Mesendoderm (in vitro differentiated cells): ENCODE measurements at places on chromosomes 2 and 18.

GRCh38 chr2:17363846-17364245, 154.4 kb downstream of the RAD51AP2 start:
- no peaks in the 10 kb centered on the region for H3K4me1 ChIP-seq
- H3K27ac ChIP-seq, result no peak overlapping the region
- no peaks in the 10 kb centered on the region for H3K36me3 ChIP-seq
- H3K4me3 ChIP-seq, result no peak overlapping the region

DNA sequence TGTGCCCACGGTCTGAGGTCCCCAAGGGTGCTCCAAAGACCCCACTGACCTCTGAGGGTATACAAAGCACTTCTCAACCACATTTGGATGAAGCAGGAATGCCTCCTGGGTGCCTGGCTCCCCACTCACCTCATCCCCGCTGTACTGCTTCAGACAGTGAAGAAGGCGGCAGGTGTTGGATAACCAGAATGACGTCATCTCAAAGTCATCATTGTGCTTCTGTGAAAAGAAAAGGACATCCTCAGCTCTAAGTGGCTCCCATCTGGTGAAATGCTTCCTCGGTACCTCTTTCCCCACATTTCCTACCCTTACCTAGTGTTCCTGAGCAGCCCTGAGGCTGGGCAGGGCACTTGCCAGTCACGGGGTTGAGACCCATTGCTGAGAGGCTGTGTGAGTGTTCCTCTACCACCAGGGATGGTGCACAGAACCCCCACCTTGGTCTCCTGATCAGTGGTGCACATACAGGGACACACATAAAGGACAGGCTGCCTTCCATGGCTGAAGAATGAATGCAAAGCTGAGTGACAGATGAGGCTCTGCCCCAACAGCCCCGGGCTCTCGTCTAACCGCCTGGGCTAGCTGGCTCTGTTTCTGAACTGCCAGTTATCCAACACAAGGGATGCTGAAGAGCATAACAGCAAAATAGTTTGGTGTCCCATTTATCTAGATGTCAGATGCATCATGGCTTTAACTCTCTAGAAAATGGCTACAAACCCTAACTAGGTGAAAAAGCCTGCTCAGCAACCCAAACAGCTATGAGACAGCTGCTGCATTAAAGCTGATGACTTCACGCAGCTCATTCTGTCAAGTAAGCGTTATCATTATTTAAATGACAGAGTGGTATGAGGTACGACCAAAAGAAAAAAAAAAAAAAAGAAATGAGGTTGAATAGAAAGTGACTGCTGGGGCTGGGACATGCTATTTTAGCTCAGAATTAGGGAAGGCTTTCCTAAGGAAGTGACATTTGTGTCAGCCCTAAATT, 28.2 kb upstream of the ACAA2 start:
- no peak for DNase-seq
- H3K4me3 ChIP-seq, result no peak overlapping the region
- no peak overlapping the region for H3K27ac ChIP-seq
- H3K36me3 ChIP-seq, result no peaks in the 10 kb centered on the region

DNA sequence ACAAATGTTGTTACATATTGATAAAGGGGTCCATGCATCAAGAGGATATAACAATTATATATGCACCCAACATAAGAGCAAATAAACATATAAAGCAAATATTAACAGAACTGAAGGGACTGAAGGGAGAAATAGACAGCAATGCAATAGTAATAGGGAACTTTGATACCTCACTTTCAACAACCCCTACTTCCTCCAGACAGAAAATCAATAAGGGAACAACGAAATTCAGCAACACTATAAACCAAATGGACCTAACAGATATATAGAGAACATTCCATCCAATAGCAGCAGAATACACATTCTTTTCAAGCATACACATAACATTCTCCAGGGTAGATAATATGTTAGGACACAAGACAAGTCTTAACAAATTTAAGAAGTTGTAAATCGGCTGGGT, 71.7 kb downstream of the L3MBTL4 start:
- H3K4me3 ChIP-seq, result no peak overlapping the region
- no peaks in the 10 kb centered on the region for H3K36me3 ChIP-seq
- H3K27ac ChIP-seq, result no peak overlapping the region
- no peak for DNase-seq

- no peak for DNase-seq
- H3K27ac ChIP-seq, result no peak overlapping the region
- no peaks in the 10 kb centered on the region for H3K36me3 ChIP-seq
- no peaks in the 10 kb centered on the region for H3K27me3 ChIP-seq
Measured at GRCh38 chr18:35938562-35938961, 33.9 kb upstream of the RMP24 start.

GRCh38 chr2:19738707-19739106, 163.1 kb downstream of the TTC32 start:
- H3K27me3 ChIP-seq, result no peaks in the 10 kb centered on the region
- H3K36me3 ChIP-seq, result no peaks in the 10 kb centered on the region
- DNase-seq, result no peak
- no peak overlapping the region for H3K27ac ChIP-seq
- H3K4me3 ChIP-seq, result no peak overlapping the region

GRCh38 chr2:118599141-118599540, 248.3 kb downstream of the EN1 start:
- no peaks in the 10 kb centered on the region for H3K27me3 ChIP-seq
- H3K4me3 ChIP-seq, result no peak overlapping the region
- no peak overlapping the region for H3K27ac ChIP-seq

DNA sequence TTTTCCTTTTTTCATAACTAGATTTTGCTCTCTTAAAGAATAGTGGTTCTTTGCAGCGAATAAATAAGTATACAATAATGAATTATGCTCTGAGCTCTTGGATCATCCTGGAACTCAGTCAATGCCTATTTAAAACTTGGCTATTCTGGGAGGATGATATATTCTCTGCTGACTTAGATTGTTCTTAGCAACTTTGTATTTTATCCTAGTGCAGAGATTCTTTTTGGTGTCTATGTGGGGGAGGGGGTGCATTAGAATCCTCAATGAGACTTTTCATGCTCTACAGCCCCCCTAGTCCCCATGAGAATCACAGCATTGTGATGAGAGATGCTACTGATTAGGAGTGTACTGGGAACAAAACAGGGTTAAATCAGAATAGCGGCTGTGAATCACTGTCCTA, 8.8 kb upstream of the FAM98A start:
- no peaks in the 10 kb centered on the region for H3K27me3 ChIP-seq
- H3K27ac ChIP-seq, result no peak overlapping the region
- H3K36me3 ChIP-seq, result no peaks in the 10 kb centered on the region
- H3K4me1 ChIP-seq, result peaks cover 3% of the 10 kb centered on the region
- no peak for DNase-seq

- no peak overlapping the region for H3K4me3 ChIP-seq
- no peak overlapping the region for H3K27ac ChIP-seq
- H3K4me1 ChIP-seq, result no peaks in the 10 kb centered on the region
Measured at GRCh38 chr2:38492042-38492615, 110.6 kb downstream of the HNRNPLL start.

- no peak overlapping the region for H3K27ac ChIP-seq
- no peaks in the 10 kb centered on the region for H3K36me3 ChIP-seq
- H3K27me3 ChIP-seq, result no peaks in the 10 kb centered on the region
- DNase-seq, result peak; percentile 82
Measured at GRCh38 chr18:76099931-76100457, 395.0 kb downstream of the ZNF516 start.
